ENCODE measurements at places on chromosomes 1 and 21. TPM values are rescaled to one million over a fixed set of nuclear protein-coding genes. Genes with fewer than 3 reads are reported as not detected.

The GPR37L1 gene
- 0.15 TPM for total RNA-seq

The OPRD1 gene
- 0.06 TPM for total RNA-seq

The TMEM222 gene
- 52.0 TPM for total RNA-seq

The LCE1A gene
- total RNA-seq = not detected

The RGS16 gene
- 0.32 TPM for total RNA-seq

The KIF26B gene
- 0.02 TPM for total RNA-seq

The GPR161 gene
- 9.2 TPM for total RNA-seq

The DENND1B gene
- total RNA-seq = 3.6 TPM

The IGSF21 gene
- not detected for total RNA-seq

The SEC16B gene
- 0.83 TPM for total RNA-seq

The TCEA3 gene
- not detected for total RNA-seq

The RIIAD1 gene
- not detected for total RNA-seq

The MR1 gene
- 9.3 TPM for total RNA-seq

The SPATA17 gene
- total RNA-seq = 2.1 TPM

The TSPEAR gene
- not detected for total RNA-seq

The SH2D1B gene
- total RNA-seq = 0.15 TPM

The LMOD1 gene
- not detected for total RNA-seq

The EFNA4 gene
- 7.3 TPM for total RNA-seq

The TAF1A gene
- 13.4 TPM for total RNA-seq

The S100A1 gene
- total RNA-seq = 0.15 TPM

The C1orf87 gene
- total RNA-seq = not detected

The COL9A2 gene
- 0.19 TPM for total RNA-seq

The S100A9 gene
- 0.96 TPM for total RNA-seq

The FCRL4 gene
- not detected for total RNA-seq

The LCE1D gene
- not detected for total RNA-seq

The UBE2U gene
- not detected for total RNA-seq

The DCDC2B gene
- not detected for total RNA-seq

The PAQR6 gene
- 3.8 TPM for total RNA-seq

The CCT3 gene
- 427 TPM for total RNA-seq

The PFDN2 gene
- 113 TPM for total RNA-seq

The UBL4B gene
- total RNA-seq = not detected
